H7 (cell line): ENCODE measurements at places on chromosomes 16 and 17. TPM values are rescaled to one million over a fixed set of nuclear protein-coding genes. Genes with fewer than 3 reads are reported as not detected.

Gene TEX19
- 1.1 and 1.9 TPM in 2 replicates for total RNA-seq

- DNase-seq: no peak
These were observed 82.4 kb downstream of the WNT3 start for GRCh38 chr17:46736100-46736499.

DNA sequence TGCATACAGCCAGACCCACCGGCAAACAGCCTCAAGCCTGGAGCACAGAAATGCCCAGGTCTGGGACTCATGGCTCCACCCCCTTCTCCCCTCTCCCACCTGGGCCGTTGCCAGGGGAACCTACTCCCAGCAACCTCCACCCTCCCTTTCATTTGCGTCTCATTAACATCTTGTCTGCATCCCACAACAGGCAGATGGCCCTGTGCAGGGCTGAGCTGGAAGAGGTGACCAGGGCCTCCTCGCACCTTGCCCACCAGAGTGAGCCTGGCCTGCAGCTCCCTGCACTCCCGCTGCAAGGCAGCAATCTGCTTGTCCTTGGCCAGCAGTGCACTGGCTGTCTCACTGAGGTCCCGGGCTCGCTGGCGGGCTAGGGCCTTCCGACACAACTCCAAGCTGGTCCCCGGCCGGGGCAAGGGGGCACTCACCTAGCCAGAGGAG lies 3.3 kb downstream of the TSPOAP1 start:
- peak; percentile 94 for DNase-seq

DNA sequence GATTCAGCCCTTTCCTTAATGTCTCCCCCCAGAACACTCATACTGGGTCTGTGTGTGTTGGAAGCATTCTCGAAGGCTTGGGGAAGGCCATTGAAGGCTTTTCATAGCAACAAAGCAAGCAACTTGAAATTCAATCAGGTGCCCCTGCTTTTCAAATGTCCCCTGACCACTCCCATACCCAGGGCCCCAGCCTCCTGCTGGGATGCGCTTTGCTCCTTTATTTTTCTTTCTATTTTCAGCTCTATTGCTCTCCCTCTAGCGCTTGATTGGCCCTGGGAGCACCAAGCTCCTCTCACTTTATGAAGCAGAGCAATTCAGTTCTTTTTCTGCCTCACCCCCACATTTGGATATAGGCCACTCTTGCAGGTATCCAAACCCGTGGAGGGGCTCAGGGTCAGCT lies 92.0 kb downstream of the WSCD1 start:
- peak; percentile 83 for DNase-seq

DNA sequence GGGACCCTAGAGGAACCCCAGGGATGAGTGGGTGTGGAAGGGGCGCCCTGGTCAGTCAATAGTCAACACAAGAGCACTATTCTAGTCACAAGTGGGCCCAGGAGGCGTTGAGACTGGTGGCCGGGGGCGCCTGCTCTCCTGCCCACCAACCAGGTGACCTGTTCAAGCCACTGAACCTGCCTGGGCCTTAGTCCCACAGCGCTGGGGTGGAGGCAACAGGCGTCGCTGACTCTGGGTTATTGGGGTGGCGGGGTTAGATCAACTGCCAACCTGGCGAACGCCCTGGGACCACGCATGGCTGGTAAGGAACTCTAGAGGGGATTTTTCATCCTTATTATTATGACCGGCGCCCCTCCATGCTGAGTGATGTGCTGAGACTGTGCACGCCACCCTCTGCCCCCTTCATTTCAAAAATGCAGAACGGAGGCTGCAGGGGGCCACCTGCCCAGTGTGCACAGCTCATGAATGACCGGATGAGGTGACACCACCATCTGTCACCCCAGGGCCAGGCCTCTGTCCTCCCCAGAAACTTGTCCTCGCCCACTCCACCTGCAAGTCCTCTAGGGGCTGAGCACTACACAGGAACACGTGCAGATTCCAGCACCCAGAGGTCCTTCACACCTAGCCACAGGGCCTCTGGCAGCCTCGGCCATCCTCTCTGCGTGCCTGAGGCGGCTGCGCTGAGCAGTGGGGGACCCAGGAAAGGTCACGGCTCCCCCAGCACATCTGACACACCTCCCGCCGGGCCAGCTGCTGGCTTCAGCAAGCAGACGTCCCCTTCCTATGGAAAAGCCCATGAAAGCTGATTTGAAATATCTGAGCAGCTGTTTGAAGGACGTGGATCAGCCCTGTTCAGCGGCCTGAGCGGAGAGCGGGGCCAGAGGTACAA lies 51.6 kb upstream of the DNAH17 start:
- DNase-seq: peak; percentile 37

DNA sequence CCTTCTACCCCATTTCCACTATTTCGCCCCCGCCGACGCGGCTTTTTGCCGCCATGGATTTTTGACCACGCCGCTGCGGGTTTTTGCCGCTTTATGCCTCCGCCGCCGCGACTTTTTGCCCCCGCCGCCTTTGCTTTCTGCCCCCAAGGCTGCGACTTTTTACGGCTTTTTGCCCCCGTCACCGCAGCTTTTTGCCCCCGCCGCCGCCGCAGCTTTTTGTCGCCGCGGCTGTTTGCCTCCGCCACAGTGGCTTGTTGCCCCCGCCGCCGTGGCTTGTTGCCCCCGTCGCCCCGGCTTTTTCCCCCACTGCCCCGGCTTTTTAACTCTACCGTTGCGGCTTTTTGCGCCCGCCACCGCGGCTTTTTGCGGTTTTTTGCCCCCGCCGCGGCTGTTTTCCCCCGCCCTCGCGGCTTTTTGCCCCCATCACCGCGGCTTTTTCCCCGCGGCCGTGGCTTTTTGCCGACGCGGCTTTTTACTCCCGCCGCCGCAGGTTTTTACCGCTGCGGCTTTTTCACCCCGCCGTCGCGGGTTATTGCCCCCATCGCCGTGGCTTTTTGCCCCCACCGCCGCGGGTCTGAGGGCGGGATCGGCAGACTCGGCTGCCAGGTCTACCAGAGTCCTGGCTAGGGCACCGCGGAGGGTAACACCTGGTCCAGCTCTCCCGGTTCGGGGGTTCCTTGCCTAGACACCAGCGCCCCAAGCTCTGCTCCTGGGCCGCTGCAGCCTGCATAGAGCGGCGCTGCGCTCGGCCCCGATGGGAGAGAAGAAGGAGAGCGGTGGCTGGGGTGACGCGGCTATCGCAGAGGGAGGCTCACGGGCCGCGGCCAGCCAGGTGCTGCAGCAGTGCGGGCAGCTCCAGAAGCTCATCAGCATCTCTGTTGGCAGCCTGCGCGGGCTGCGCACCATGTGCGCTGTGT lies 562.7 kb upstream of the WSB1 start:
- no peak for DNase-seq

DNA sequence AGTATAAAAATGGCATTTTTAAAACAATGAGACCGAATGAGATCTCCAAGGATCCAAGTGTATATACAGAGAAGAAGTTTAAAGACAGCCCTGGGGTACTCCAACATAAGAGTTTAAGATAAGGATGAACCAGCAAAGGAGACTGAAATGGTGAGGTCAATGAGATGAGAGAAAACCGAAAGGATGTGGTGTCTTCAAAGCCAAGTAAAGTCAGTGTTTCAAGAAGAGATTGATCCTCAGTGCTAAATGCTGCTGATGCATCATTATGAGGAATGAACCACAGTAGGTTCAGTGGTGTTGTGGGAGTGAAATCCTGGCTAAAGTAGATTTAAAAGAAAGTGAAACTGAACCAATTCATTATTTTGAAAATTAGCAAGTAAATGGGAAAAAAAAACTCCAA lies 38.1 kb upstream of the NLK start:
- DNase-seq: no peak

- DNase-seq: peak; percentile 8
These were observed 65.4 kb upstream of the ADAMTS18 start for GRCh38 chr16:77500286-77500598.

DNA sequence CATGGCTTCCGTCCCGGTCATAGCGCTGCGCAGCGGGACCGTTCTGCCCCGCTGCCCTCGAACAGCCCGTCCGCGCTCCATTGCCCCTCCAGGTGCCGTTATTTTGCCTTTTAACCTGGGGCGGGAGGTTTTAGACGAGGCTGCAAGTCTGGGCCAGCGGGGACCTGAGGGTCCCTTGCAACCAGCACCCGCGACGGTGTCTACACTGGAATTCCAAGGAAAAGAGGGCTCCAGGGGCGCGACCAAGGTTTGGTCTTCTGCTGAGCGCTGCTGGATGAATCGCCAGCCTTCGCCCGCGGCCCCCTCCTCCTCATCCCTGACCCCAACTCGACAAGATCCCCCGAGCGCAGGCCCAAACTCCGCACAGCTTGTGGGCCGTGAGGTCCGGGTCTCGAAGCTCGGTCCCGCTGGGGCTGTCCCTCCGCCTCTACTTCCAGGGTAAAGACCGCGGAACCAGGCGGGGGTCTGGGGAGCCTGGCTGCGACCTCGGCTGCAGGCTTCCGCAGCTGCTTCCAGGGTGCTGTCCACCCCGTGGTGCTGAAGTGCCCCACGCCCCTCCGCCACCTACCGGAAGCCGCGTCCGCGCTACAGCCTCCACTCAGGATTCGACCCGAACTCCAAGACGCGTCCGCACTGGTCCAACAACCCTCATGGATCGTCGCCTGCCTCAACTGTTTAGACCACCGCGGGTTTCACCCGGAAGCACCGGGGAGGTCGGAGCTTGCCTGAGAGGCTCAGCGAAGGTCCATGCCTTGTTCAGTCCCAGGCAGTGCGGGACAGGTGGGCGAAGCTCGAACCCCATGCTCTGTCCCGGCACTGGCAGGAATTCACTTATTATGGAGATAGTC lies 10.1 kb upstream of the CA4 start:
- DNase-seq: peak; percentile 94

Gene NPW
- 2.0 and 2.3 TPM in 2 replicates for total RNA-seq

Gene SLC6A2
- 0.18 and 0.21 TPM in 2 replicates for total RNA-seq

Gene PRKCB
- total RNA-seq: 0.44 and 0.80 TPM in 2 replicates

Gene NHLRC4
- total RNA-seq: 1.1 TPM in 2 replicates

DNA sequence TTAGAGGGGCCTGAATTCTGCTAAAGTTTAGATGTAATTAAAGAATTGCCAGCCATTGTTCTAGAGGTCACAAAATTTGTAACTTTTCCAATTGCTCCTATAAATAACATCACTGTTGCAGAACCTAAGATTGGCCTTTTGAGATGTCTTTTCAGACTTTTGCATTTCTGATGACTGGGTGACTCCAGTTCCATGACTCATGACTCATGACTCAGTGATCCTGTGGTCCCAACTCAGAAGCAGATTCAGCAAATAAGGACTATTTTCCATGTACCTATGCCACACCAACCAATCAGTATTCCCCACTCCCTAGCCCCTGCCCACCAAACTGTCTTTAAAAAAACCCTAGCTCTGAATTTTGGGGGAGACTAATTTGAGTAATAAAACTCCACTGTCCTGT lies 740.9 kb downstream of the CDH8 start:
- DNase-seq: no peak

GRCh38 chr17:50186661-50187393 lies 14.6 kb downstream of the COL1A1 start:
- DNase-seq: no peak

DNA sequence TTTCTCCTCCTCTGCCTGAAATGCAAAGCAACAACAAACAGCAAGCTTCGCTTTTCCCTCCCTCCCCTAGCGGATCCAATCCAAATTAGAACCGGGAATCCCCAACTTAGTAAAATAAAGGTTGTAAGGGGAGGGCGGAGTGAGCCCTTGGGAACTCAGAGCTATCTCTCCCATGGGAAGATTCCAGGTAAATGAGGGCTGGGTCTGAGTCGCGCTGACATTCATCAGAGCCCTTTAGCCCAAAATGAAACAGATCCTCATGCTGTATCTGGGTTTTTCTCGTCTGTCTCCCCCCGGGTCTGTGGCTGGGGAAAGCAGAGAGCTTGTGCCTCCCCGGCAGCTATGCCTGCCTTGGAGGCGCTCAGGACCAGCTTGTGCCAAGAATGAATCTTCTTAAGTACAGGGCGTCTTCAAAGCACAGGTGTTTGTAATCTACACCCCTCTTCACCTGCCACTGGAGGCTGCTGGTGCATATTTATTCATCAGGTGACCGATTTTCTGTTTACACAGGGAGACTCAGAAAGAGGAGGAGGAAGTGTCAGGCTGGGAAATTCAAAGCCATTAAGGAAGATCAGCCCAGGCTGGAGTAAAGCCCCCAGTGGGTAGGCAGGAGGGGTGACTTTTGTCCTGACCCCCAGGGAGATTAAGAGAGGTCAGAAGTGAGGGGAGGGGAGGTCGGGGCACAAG lies 55.0 kb upstream of the GSE1 start:
- DNase-seq: no peak

DNA sequence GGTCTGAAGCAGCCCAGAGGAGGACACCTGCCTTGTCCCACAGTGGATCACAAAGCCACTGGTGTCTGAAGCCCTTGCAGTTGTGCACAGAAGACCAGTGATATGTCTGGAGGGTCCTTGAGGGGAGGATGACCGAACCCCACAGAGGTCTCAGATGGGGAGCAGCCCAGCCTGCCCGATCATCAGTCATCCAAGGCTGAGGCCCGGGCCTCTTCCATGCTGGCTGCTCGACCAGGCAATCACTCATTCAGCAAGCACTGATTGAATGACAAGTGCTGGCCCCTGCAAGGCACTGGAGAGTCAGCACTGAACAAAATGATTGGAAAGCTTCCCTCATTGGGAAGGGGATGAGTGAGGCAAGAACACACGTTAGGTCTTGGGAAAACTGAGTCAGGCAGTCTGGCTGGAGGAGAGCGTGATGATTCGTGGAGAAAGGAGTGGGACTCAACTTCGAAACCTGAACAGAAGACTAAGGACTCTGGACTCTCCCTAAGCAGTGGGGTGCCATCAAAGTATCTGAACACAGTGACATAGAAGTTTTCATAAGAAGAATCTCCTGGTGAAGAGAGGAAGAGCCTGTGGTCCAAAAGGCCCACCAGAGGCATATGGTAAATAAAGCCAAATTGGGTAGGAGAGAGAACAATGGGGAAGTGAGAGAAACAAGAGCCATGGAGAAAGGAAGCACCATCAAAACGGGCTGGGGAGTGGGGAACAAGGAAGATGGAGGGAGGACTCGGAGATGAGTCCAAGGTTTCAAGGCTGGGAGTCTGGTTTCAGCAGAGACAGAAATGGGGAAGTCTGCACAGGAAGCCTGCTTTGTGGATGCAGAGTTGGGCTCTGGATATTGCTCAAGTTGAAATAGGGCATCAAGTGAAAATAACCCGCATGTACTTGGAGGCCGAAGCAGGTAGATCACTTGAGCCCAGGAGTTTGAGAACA lies 10.2 kb downstream of the PIK3R5 start:
- DNase-seq: no peak

Gene ASIC2
- 3.3 and 5.5 TPM in 2 replicates for total RNA-seq

DNA sequence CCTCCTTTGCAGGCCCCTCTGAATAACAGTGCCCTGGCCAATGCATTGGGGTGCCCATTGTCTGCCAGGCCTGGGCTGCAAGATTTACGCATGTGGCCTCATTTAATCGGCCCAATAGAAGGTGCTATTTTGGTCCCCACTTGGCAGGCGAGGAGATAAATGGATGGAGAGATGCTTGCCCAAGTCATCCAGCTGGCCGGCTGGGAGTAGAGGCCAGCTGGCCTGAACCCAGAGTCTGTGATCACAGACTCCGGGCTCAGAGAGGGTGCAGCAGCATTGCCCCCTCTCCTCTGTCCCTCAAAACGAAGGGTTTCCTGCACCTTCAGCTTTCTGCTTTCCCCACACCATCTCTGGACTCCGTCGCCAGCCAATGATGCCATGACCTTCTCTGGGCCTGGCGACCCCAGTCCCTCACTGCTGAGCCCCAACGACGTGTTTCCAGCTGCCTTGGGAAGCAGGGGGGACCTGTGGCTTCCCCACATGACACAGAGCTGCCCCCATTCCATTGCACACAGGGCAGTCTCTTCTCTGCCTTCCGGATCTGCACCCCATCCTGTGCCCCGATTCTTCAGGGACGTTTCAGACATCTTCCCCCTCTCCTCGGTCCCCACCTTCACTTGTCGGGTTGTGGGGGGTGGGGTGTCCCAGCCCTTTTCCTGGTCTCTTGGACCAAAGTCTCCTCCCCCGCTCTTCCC lies 3.5 kb upstream of the ADGRG1 start:
- DNase-seq: no peak

Gene FBF1
- total RNA-seq: 17.9 and 27.7 TPM in 2 replicates

Gene TMEM238L
- total RNA-seq: not detected in 2 replicates

- DNase-seq: no peak
These were observed 1226.0 kb downstream of the CDH8 start for GRCh38 chr16:60810250-60810649.

Gene HBQ1
- 0.59 and 1.6 TPM in 2 replicates for total RNA-seq
